Activated CD8-positive, alpha-beta memory T cell treated with anti-CD3 and anti-CD28 coated beads, Interleukin-2, amount 10 ng/mL, durations not matched to agents 7 days and 5 days (primary cell): ENCODE measurements at places on chromosomes 2 and 18. TPM values are rescaled to one million over a fixed set of nuclear protein-coding genes. Genes with fewer than 3 reads are reported as not detected.

SLC4A3 gene
- total RNA-seq = not detected

EMILIN1 gene
- 0.79 TPM for total RNA-seq

CERKL gene
- total RNA-seq = not detected

NRP2 gene
- 5.7 TPM for total RNA-seq

NT5C1B gene
- total RNA-seq = not detected

LGALSL gene
- 1.1 TPM for total RNA-seq

DNA sequence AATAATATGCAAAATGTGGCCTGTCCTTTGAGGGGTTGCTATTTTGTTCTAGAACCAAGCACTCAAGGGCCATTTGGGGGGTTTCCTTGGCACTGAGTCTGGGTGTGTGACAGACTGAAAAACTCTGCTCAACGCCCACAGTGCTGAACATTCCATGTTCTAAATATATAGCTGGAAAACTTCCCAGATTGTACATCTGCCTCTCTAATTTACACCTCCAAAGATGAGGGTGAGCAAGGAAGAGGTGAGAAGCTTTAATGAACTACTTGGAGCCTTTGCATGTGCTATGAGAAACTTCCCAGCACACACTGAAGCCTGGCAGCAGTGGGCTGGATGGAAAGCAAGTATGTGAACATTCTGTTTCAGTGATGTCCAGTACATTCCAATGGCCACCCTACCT is 296.7 kb upstream of the KCNH7 start:
- no peak for DNase-seq

DNA sequence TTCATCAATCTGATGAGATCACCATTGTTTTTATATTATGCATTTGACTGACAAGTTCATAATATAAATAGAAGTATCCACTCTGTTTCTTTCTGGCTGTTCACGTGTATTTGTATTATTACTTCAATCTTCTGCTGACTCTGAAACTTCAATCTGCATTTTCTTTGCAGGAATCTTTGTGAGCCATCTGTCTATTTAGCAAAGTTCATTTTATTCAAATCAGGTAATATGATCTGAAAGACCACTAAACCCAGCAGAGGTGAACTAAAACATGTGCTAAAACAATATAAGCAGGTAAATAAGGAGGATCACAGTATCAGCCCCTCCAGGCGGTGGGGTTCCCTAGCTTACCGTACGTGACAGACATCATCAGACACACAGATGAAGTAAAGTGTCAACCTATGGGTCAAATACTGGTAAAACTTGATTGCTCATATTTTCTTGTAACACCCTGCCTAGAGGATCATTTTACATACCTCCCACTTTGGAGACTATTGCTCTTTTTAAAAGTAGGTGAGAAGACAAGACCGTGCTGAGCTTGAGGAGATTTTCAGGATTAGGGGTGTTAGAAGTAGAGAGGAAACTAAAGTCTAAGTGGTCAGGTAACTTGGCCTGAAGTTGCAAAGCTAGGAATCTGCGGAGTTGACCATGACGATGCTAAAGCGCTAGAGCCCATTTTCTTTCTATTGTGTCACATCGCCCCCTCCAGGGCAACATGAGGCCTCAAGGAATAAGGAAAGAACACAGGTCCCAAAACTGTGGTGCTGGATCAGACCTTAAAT is 9.0 kb downstream of the DTNB start:
- DNase-seq = peak; percentile 43

DNA sequence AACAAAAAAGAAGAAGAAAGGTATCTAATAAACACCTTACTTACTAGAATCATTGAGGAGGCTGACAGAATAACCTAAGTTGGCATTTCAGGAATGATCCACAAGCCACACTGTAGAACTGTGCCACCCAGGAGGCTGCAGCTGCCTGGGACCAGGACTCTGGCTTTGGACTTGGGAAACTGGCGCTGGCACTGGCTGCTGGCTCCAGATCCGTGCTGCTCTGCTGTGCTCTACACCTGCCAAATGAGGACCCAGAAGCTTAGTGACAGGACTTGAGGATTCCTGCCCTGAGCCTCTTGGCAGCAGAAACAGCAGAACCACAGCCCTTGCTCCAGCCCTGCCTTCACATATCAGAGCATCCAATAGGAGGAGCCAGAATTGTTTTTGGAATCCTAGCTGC is 113.5 kb downstream of the CABLES1 start:
- DNase-seq = no peak

- DNase-seq = peak; percentile 71
Observed at GRCh38 chr2:28821295-28821958, 10.8 kb downstream of the SPDYA start.

DNA sequence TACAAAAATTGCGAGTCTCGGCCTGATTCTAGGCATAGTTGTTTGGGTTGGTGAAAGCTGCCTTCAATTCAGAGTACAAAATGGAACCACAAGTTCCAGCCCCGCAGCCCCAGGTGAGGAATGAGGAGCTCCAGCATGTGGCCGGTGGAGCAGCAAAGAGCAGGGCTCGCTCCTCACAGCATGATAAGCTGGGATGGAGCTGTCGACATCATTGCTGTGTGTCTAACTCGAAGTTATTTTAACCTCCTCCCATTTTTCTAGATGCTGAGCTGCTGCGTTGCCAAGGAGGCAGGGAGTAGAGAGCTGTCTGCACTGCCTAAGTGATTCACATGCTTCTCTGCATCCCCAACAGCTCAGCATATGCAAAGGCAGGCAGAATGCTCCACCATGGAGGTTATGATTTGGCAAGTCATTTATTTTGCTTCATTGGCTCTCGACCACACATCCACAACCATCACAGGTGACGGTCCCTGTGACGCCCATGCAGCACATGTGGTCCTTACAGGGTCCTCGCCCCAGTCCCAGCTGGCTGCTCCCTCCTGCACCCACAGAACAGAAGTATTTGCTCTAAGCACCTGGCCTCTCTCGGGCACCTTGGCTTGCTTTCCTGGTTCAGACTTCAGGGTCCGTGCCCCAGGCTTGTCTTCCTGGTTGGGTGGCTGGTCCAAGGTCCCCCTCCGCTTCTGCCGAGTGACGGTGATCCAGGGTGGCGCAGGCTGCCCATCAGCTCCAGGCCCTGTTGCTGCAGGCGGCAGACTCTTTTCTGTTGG is 66.0 kb upstream of the MGAT4A start:
- DNase-seq = no peak

DNA sequence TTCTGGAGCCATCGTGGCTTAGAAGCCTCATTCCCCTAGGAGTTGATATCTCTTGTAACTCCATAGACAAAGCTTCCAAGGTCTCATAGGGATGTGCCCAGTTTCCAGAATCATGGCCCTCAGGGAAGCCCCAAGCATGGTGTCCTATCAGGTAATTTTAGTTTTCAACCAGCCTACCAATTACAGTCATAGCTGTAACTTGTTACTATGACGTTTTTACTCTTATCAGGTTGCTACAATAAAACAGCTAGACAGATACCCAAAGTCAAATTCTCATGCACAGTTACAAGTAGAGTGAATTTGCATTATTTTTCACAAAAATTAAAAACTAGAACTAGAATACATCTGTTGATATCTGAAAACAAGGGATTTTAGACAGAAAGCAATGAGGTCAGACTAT is 8.9 kb downstream of the LYPD6 start:
- no peak for DNase-seq

DNA sequence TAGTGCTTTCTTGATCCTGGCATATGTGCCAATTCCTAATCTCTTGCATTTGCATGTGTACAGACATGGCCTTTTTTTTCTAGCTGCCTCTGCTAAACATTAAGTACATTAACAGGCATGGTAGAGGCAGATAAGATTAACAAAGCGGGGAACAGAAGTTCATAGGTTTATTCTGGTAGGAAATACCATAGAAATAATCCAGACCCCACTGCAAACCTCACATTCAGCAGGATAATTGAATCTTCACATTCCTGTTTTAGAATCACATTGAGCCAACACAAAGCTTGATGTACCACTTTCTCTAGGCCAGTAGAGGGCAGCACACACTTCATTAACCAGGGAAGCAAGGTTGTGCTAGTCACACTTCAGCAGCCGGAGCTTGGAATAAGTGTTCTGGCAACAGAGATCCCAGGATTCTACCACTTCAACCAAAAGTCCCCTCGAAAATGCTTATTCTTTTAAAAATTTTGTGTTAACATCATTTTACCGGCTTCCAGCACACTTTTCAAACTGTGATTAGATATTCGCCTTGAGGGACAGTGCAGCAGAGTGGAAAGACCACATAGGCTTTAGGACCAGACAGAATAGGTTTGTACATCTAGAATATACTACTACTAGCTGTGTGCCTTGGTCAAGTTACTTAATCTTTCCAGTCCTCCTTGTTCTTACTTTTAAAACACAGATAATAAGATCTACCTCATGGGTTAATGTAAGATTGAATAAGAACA is 420.2 kb upstream of the CHST9 start:
- peak; percentile 40 for DNase-seq

DNA sequence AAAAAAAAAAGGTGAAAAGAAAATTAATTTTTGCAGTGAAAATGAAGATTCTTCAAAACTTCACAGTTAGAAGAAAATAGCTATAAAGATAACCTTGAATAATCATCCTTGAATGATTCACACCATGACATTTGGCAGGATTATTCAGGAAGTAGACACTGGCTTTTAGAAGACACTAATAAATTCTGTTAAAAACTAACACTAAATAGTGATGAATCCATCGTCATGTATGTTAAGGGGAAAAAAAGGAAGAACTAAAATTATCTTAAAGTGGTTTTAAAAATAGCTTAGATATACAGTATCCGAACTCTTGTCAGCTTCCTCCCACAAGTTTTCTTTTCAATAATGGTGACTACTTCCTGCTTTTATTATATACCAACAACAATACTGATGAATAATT is 10.2 kb downstream of the USP37 start:
- DNase-seq = no peak

DNA sequence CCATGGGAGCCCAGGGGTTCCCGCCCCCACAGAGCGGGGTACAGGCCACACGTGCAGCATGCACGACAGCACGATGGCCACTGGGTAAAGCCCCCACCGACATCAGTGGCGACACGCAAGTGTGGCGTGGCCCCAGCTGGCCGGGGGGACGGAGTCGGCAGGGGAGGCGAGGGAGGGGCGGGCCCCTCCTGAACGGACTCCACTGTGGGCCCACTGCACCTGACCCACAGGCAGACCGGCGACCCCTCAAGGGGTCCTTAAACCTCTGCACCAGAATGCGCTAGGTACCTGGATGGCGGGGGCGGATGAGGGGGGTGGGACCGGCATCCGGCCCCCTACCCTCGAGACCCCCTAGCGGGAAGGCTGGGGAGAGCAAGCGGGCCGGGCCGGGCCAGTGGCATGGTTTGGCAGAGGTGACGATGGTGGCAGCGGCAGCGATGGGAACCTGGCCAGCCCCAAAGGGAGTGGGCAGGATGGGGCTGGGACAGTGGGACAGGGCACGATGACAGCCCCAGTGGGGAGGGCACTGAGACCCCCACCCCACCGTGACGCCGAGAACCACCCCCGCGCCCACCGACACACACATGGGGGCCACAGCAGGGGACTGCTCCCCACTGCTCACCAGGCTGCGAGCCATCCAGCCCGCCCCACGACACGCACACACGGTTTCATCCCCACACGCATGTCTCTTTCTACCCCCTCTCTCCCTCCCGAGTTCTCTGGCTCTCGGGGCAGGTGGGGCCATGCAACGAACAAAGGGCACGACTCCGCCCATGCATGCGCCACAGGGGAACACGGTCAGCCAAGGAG is 91.9 kb upstream of the ANKRD30BL start:
- no peak for DNase-seq
